ENCODE measurements at places on chromosomes 5 and 9. TPM values are rescaled to one million over a fixed set of nuclear protein-coding genes. Genes with fewer than 3 reads are reported as not detected.

DNA sequence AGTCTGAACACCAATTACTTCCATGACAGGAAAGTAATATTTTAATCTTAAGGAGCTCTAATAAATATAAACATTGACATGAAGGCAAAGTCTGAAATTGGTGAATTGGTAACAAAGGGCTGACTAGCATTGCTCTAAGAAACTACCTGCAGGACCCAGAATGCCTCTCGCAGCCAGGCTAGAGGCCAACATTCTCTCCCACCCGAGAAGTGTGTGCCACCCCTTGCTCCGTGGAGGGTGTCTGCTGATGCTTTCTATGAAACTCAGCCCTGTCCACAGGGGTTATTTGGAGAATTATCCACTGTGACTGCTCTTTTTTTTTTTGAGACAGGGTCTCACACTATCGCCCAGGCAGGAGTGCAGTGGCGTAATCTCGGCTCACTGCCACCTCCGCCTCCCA, 81.4 kb downstream of the USP20 start:
- no peak for DNase-seq

- DNase-seq: no peak
These were observed 79.1 kb downstream of the FEM1C start for GRCh38 chr5:115465431-115465830.

- DNase-seq: no peak
These were observed 10.6 kb upstream of the POMT1 start for GRCh38 chr9:131492070-131492469.

GRCh38 chr9:112166176-112167140, 8.6 kb downstream of the SUSD1 start:
- no peak for DNase-seq

Gene CCL21
- not detected for total RNA-seq
